ENCODE measurements at places on chromosomes 7 and 10.

GRCh38 chr10:8539056-8539455 lies 484.6 kb downstream of the GATA3 start:
- no peak for DNase-seq

GRCh38 chr10:99374526-99374925 lies 45.4 kb downstream of the CNNM1 start:
- no peak for DNase-seq

- DNase-seq = no peak
These were observed 243.8 kb downstream of the GLI3 start for GRCh38 chr7:41992881-41993867.

DNA sequence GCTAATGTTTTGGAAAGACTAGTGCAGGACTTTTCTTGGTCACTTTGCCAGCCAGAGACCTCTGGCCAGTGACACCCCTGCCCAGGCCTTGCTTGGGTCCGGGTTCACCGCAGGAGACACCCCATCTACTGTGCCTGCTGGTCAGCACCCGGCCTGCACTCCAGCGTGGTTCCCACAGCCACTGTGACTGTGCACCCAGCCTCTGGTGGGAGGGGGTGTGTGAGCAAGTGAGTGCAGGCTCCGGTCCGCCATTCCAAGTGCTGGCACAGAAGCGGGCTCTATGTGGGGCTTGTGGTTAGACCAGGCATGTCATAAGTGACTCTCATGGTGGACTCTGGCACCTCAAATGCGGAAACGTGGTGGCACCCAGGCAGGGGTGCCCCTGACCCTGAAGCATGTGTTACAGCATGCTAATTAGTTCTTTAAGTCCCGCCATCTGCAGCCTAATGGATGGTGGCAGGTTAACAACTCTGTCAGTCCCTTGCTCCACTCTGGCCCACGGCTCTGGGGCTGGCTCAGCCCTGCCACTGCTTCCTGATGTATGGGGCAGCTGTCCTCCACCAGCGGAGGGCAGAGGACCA lies 311.9 kb upstream of the HGF start:
- DNase-seq = no peak

DNA sequence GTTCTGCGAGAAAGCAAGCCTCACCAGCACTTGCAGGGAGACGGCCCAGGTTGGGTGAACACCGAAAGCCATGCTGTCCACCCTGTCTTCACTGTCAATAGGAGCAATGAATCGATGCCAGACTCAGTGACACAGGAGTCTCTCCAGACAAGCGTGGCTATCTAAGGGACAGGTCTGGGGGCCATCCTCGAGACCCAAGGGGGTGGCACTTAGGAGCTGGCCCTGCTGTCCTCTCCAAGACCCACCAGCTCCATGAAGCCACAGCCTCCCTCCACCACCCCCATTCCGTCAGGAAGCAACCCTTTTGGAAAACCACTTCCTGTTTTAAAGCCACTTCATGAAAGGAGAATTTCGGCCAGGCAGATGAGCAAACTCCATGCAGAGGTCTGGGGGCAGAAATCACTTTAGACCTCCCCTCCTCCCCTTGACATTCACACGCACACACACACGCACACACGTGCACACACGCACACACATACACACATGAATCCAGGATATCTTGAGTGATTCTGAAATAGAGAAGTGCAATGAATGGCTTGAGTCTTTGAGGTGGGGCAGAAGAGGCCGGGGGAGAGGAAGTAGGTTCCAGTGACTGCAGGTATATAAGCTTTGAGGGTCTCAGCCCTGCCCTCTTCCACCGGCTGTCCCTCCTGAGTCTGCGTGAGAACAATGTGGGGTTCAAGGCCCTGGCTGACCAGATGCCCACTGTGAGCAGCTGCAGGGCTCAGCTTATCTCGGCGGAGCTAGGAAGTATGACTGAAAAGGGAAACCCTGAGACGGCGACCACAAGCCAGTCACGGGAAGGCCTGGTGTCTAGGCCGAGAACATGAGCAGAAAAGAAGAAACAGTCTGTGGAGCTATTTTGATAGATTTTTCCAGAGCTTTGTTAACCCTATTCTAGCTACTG lies 25.0 kb downstream of the RGS10 start:
- no peak for DNase-seq

- DNase-seq = no peak
These were observed 1.6 kb upstream of the COPS6 start for GRCh38 chr7:100087055-100087750.

DNA sequence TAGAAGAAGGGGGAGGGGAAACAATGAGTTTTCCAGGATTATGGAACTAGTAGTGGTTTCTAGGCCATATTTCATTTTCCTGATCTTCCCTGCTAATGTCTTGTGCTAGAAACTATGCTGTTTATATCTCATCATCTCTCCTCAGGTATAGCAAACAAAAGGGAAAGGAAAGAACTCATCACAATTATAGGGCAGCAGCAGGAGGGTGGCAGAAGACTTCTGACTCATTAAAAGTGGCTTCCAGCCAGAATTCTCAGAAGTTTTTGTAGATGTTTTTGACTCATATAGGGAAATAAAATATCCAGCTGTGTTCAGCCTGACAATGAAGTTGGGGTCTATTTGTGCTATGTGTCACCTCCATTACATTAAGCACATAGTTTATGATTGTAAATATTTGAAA lies 6.5 kb downstream of the AHR start:
- peak; percentile 36 for DNase-seq

GRCh38 chr7:150568714-150569113 lies 1.5 kb downstream of the GIMAP4 start:
- DNase-seq = no peak

DNA sequence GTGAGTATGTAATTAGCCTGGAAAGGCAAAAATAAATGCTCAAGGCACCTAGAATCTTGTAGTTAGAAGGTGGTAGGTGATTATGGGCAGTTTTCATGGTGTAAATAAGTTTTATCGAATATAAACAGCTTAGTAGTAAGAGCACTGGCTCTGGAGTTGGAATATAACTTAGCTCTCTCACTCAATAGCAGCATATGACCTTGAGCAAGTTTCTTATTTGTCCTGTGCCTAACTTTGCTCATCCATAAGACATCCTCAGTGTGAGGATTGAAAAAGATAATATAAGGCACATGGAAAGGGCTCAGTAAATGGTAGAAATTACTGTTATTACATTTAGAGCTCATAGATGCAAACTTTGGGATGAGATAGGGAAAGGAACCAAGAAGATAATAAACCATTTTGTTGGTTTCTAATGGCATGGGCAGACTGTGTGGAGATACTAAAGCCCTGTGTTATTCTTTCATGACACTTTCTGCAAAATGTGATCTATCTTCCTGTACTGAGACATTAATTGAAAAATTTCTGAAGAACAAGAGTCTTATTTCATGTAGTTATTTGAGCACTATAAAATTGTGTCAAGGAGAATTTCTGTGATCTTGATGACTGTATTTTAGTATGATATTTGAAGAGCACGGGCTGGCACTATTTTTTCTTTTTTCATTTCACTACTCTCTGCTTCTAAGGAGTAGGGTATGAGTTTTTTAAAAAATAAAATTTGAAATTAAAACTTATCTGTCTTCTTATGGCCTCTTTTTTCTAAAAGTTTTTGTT lies 3.1 kb downstream of the SLK start:
- DNase-seq = no peak

DNA sequence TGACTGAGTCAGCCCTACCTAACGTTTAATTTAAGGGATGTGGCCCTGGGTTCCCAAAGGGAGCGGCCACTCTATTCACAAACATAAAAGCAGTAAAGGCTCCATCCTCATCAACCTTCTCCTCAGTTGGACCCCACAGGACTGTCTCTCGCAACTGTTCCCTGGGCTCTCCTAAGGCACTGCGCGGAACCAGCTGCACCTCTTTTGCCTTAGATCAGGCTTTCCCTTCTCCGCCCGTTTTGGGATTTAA lies 689 bp upstream of the GTPBP4 start:
- no peak for DNase-seq

DNA sequence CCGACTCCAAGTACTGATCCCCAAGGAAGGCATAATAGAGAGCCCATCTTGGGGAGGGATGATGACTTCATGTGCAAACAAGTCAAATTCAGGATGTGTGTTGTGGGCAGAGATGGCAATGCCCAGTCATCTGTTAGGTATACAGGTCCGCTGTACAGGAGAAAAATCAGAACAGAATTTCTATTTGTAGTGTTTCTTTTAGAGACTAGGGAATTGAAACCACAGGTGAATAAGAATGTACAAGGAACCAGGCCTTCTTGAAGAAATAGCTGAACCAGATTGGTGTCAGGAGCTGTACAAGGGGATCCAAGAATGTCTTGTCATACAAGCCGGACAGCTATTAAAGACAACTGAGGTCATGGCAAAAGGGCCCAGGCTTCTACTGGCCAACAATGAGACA lies 147.9 kb downstream of the PFKFB3 start:
- no peak for DNase-seq

DNA sequence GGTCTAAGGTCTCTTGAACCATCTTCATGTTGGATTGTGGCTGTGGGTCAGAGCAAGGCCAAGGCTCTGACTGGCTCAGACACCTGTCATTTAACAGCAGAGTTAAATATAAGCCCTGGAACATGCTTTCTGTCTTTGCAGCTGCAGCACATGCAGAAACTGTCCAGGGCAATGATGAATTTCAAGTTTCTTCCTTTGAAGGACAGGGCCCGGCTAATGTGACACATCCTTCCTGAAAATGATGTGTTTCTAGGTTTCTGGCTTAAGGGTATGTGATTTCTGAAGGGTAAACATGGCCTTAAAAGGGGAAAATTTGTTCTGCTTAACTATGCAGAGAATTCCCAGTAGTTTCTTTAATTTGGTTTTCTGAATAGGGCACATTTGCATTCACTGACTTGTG lies 34.0 kb upstream of the SLC35B4 start:
- DNase-seq = no peak

GRCh38 chr10:71494980-71495381 lies 98.3 kb downstream of the CDH23 start:
- no peak for DNase-seq

- no peak for DNase-seq
These were observed 143.0 kb downstream of the PLXNA4 start for GRCh38 chr7:132433301-132433700.

GRCh38 chr10:26467639-26468038 lies 29.5 kb downstream of the APBB1IP start:
- DNase-seq = no peak

- DNase-seq = no peak
These were observed 127.5 kb downstream of the COL28A1 start for GRCh38 chr7:7408001-7408770.

- DNase-seq = no peak
These were observed 92.8 kb upstream of the TAC1 start for GRCh38 chr7:97639036-97639435.

DNA sequence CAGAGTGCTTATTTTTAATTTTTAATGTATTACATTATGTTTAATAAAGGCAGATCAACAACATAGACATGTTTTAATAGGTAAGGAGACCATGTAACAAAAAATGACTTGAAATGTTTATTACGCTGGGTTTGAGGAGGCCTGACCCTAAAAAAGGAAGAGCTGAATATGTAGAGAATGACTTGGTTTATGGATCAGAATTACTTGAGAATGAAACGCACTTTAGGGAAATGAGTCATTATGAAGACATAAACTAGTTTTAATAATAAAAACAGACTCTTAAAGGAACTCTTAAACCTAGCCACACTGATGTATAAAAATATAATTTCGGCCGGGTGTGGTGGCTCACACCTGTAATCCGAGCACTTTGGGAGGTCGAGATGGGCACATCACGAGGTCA lies 56.5 kb downstream of the CTTNBP2 start:
- no peak for DNase-seq

- no peak for DNase-seq
These were observed 74.9 kb downstream of the KCNMA1 start for GRCh38 chr10:77562742-77563141.

DNA sequence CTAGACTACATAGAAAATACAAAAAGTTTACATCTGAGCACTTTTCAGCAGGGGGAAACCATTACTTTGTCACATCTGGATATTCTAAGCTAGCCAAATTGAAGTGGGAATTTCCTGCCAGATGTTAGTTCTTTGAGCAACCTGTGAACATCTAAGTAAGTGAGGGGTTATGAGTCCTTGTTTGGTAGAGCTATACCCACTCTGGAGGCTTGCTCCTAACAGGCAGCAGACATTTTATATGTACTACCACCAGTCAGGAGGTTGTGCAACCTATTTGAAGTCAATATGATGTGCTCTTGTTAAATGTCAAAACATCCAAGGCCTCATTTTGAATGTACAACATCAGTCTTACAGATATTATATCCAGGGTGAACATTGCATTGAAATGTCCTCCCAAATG lies 143.3 kb upstream of the KAT6B start:
- peak; percentile 6 for DNase-seq

DNA sequence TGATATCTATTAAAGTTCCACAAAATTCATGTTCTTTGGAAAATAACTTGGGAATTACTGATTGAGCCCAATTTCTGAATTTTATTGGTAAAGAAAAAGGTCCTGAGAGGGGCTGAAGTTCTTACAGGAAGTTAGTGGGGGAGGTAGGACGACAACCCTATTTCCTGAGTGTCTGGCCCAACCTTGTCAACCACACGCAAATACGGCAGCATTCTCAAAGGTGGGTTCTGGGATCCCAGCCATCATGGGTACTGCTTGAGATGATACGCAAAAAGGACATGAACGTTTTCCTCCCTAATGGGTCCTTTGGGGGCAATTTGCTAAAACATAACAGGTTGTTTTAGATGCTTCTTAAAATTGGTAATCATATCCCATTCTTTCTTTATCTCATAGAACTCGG lies 2.7 kb upstream of the PDCD4 start:
- no peak for DNase-seq

DNA sequence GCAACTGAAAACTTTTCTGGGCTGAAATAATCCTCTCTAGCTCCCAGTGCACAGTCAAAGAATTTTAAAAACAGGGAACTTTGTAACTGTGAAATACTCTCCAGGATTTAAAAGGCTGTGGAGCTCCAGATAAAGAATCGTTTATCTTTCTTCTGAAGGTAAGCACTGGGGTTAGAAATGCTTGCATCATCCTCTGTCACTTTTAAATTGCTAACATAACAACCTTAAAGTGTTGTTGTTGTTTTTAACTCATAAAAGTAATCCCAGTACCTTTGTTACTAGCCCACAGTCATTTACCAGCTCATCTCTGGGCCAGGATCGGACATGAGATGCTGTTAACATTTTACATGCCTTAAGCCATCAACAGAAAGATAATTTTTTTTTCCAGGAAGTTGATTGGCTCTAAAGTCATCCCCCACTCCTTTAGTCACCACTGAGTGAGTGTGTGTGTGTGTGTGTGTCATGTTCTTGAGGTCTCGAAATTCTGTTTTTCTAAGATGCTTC lies at the start of gene SLC39A12:
TSS of gene SLC39A12 (plus strand) at position 51 of the 504 bp plus-strand sequence. CDS start 1,359 bp downstream, outside the sequence.
- no peak for DNase-seq

DNA sequence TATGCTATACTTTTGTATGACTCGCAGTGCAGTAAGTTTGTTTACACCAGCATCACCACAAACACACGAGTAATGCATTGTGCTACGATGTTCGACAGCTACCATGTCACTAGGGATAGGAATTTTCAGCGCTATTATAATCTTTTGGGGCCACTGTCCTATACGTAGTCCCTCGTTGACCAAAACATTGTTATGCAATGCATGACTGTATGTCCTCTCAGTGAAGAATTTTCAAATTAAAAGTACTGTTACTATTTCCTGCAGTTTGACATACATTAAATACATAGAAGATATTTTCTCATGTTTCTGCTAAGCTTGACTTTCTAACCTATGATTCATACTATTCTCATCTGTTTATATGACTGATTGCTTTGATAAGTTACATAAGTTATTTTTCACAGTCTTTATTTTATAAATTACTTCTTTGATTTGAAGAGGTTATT lies 203.6 kb downstream of the VTI1A start:
- no peak for DNase-seq

All from NCI-H146 (cell line).